ENCODE measurements at places on chromosomes 5 and 9.
A peak's percentile ranks its signal among the peaks of the same experiment; 100 is the strongest.

DNA sequence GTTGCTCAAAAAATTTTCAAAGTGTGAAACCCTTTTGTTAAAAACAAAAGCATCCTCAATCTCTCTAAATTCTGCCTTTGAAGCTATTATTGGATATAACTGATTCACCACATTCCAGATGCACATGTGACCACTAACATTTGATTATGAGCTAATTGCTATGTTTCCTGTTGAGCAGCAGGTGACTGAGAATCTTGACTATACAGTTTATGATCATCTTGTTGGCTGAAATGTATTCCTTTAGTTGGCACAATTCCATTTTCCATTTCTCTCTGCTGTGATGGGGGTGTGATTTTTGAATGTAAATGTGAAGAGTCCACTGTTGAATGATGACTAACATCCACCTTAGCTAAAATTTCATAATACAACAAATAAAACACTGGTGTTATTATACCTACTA lies 10.7 kb downstream of the LYSMD3 start:
- no peak for DNase-seq

GRCh38 chr5:33491941-33492340 lies 51.2 kb downstream of the TARS1 start:
- no peak for DNase-seq

GRCh38 chr5:150318613-150319483 lies 16.1 kb upstream of the ARSI start:
- DNase-seq, result no peak

DNA sequence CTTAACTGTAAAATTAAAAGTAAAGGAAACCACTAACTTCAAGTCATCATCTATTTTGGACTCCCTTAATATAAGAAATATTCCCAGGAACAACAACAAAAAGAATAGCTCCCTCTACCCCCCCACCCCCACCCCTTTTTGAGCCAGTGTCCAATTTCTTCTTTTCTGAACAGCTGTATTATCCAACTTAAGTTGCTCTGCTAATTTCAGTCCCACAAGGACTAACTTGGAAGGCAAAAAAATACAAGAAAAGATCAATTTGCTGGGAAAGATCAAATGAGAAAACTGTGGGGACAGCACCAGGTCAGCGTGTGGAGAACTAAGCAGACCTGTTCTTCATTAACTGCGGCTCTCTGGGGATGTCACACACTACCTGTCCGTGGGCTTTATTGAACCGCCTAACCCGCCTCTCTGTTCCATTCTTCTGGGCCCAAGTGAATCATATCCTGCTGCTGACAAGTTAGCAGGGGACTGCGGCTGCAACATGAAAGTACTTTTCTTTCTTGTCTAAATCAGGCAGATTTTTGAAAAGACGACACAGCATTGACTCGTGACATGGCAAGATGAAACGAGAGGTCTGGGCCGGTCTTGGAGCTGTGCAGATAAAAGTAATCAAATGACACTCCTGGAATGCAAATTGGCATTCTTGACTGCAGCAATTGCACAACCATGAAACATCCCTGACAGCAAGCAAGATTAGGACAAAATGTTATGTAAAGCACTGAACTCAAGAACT lies 2.7 kb downstream of the BNC2 start:
- no peak for DNase-seq

DNA sequence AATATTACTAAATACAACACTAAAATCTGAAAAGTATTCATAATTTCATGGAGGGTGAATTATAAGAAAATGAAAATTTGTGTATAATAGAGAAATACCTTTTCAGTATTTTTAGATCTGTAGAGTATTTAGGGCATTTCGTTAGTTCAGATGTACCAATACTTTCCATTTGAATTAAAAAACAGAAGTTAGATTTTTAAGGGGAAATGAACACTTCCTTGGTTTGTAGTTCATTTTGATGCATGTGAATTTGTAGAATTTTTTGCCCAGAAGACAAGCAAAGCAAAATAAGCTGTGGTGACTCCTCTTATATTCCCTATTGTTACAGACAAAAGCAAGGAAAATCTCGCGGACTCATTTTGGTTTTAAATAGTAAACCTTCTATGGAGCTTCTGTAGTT lies 209.0 kb upstream of the RPS23 start:
- no peak for DNase-seq

GRCh38 chr5:13866792-13867191 lies 77.7 kb downstream of the DNAH5 start:
- no peak for DNase-seq

- DNase-seq, result peak; percentile 95
These were observed at the start of gene SH3GLB2 for GRCh38 chr9:129028192-129028966. SH3GLB2 (minus strand) TSS chr9:129028331; CDS start chr9:129028154, 177 bp downstream.

All from activated CD4-positive, CD25-positive, alpha-beta regulatory T cell treated with anti-CD3 and anti-CD28 coated beads, Interleukin-2, amount 50 U/mL, for 72 hours (primary cell).